ENCODE measurements at places on chromosomes 5 and 9.

- DNase-seq = no peak
Measured at GRCh38 chr9:6078382-6079105, 63.1 kb upstream of the RANBP6 start.

DNA sequence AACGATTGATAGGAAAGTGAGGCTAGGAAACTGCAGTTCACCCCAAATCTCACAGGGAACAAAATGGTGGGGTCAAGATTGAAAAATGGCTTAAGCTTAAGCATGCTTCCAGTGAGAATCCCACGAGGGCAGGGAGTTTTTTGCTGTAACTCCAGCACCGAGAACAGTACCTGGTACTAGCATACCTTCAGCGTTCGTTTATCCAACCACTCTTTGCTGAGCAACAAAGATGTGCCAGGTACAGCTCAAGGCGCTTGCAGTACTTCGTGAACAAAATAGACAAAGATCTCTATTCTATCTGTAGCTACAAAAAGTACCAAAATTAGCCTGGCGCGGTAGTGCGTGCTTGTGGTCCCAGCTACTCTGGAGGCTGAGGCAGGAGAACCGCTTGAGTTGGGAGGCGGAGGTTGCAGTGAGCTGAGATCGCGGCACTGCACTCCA is 778 bp upstream of the PPP6C start:
- DNase-seq = peak; percentile 16

DNA sequence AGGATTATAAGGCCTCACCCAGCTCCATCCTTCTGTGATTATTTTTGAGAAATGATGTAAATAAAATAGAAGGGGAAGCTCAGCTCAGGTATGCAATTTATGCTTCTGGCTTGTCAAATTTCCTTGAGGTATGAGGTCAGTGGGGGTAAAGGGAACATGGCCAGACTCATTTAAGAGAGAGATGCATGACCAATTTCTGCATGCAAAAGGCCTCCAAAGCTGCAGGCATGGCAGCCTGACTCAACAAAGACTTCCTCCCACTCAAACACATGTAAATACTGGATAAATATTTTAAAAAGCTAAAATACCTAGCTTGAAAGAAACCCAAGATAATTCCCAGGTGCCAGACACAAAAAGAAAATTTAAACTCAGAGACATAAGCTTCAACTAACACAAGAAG is 101.4 kb upstream of the SLC1A3 start:
- no peak for DNase-seq

GRCh38 chr5:76831110-76831452 is 12.3 kb downstream of the F2RL1 start:
- DNase-seq = no peak

DNA sequence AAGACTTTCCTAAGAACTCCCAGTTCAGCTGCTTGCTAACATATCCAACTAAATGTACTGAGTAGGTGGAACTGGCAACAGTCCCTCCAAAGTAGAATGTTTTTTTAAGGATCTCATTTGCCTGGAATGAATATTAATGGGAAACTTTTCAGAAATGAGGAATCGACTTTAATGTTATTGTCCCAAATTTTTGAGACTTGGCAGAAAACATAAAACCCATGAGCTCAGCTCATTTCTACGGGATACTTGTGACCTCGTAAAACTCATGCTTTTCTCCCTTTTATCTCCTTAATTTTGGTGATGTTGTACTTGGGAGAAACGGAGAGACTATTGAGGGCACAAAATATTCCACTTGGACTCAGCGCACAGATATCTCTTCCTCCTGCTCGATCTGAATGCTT is 296.8 kb downstream of the EBF1 start:
- no peak for DNase-seq

DNA sequence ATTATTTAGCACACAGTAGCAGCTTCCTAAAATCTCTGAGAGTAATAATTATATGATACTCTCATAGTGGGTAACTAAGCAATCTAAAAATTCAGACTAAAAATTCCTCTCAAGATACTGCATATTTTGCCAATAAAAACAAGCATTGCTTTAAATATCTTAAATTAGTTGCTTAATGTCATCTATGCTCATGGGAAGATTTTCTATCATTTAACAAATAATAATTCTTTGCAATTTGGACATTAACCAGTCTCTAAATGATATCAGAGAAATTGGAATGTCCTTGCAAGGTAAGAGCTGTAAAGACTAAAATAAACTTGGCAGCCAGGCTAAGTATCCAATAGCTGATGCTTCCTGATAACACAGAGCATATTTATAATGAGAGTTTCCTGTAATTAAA is 221.8 kb downstream of the SNCAIP start:
- DNase-seq = no peak

- no peak for DNase-seq
Measured at GRCh38 chr5:1432296-1432695, 12.9 kb downstream of the SLC6A3 start.

DNA sequence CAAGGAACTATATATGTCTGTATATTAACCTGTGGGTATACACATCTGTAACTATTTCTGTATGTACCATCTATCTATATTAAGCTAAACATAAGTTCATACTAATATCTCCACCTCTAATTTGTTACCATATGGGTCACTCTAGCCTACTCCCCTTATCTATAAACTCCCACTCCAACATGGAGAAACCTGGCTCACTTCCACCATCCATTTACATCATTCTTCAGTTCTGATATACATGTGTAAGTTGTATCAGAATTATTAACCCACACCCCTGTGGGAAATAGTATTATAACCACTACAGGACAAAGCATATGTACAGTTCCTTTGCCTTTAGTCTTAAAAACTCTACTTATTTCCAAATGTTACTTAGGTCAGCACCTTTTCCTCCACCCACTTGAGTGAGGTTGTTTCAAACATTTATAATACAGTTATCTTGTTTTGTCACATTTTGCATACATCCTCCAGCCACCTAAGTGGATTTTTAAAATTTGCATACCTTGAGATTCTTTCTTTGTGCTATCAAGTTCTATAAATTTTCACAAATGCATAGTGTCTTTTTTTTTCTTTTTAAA is 10.6 kb downstream of the NDFIP1 start:
- DNase-seq = no peak

DNA sequence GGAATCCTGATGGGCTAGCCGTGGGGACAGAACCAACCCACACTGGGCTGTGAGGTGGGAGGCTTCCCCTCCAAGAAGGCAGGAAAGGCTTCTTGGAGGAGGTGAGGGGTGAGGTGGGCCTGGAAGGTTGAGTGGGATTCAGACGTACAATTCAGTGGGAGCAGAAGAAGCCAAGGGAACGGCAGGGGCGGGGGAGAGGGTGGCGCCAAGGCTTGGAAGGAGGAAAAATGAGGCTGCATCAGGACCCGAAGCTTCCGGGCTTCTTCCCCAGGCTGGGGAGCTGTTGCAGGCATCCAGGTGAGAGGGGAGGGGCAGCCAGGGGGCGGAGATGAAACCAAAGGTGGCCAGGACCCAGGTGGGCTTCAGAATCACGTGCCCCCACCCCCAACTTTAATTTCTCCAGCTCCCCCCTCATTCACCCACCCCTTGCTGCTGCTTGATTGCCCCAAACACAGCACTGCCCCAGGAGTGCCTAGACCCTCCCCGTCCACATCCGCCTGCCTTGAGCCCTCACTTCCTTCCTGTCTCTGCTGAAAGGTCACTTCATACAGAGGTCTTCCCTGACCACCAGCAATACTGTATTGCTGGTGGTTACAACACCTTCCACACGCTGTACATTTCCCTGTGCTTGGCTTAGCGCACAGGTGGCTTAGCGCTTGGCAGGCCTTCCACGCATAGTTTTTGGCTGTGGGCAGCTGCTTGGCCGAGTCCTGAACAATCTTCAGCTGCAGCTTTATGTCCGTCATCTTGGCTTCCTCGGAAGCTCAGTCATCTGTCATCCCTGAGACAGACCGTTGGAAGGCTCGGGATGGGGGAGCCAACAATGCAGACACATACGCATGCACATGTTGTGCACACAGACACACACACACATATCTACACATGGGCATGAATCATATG is 193.5 kb downstream of the RGS3 start:
- no peak for DNase-seq

DNA sequence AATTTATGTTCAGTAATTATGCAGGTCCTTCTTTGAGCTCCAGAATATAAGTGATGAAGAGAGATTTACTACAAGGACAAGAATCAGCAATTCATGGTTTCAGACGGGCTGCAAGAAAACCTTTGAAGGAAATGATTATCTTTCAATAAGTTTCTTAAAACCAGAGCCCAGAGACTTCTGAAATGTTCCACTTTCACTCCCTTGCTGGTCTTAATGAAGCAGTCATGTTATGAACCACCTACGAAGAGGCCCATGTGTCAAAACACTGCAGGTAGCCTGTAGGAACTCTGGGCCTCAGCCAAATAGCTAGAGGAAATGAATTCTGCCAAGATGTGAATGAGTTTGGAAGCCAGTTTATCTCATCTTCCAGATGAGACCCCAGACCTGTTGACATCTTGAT is 505.9 kb upstream of the MEF2C start:
- no peak for DNase-seq

DNA sequence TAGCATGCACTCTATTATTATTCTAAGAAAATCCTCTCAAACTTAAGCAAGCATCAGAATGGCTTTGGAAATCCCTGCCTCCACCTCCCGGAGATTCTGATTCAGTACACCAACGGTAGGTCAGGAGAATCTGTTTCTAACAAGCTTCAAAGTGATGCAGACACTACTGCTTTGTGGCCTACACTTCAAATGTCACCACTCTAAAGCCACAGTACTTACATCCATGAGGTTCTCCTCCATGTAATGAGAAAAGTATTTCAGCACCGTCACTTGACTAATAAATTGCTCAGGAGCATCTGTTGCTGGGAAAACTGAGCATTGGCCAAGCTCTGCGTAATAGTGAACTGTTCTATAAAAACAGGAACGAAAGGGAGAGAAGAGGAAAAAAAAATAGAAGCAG is 4.8 kb downstream of the PLK2 start:
- no peak for DNase-seq

- no peak for DNase-seq
Measured at GRCh38 chr9:73896061-73896460, 601.1 kb upstream of the RORB start.

DNA sequence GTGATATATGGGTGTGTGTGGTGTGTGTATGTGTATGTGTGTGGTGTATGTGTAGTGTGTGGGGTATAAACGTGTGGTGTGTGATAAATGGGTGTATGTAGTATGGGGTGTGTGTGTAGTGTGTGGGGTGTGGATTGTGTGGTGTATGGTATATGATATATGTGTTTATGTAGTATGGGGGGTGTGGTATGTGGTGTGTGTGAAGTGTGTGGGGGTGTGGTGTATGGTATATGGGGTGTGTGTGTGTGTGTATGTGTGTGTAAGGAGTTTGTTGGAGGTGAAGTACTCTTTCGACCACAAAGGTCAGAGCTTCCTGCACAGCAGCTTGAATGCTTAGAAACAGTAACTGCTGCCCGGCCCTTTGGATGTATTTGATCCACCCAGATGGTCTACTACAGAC is 145.2 kb upstream of the IQGAP2 start:
- DNase-seq = no peak

- DNase-seq = no peak
Measured at GRCh38 chr5:20231040-20231439, 243.0 kb upstream of the CDH18 start.

- DNase-seq = no peak
Measured at GRCh38 chr9:93807166-93808074, 147.7 kb downstream of the BARX1 start.

DNA sequence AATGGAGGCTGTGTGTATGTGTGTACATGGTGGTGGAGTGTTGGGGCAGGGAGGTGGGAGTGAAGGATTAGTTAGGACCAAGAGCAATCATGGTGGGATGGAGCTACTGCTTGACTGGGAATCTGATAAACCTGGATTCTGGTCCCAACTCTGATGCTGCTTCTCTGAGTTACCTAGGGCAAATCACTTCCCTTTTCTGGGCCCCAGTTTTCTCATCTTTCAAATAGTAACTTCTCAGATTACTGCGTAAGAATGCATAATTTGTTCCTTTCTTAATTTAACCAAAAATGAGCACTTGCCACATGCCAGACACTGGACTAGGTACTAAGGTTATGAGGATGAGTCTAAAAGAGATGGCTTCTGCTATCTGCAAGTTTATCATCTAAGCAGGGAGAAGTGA is 20.8 kb upstream of the ANXA6 start:
- DNase-seq = no peak

- no peak for DNase-seq
Measured at GRCh38 chr5:176570044-176570443, 20.9 kb downstream of the CDHR2 start.

- no peak for DNase-seq
Measured at GRCh38 chr9:96108691-96109380, 193.1 kb downstream of the HSD17B3 start.

GRCh38 chr9:120841930-120842684 is 615 bp downstream of the PSMD5 start:
- DNase-seq = no peak

DNA sequence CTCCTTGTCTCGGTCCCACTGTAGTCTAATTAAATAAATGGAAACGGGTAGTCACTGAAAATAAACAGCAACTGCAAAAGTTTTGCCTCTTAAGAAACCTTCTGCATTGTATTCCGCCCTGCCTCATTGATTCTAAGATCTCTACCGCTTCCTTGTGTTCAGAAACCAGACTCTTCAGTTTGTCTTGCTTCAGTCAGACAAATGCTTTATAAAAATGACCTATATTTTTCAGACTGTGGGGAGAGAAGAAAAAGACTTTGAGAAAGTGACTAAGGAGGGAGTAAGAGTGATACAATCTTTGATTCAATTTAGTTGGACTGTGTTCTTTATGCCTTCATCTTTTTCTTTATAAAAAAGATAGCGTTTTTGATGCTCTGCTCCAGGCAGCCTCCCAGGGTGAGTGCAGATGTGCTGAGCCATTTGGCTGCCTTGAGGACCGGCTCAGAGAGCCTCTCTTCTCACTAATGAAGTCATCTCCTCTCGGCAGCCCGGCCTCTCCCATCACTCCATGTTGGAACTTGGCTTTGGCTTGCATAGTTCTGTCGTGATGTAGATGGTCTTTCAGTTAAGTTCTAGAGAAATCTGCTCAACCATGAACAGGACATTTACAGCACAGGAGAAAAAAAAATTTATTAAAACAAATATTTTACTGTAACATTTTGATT is 4.0 kb upstream of the VCAN start:
- no peak for DNase-seq

DNA sequence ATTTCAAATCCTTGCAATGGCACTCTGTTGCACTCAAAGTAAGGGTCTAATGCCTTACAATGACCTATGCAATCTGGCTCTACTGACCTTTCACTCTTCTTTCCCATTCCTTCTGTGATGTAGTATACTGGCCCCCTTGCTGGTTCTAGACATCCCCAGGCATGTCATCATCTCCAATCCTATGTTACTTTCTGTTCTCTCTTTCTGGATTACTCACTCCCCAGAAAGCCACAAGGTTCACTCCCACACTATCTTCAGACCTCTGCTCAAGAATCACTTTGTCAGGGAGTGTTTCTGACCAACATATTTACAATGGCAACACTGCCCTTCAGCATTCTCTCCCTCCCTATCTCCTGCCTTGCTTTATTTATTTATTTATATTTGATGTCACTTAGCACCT is 802.2 kb upstream of the WWC1 start:
- no peak for DNase-seq
